ENCODE measurements at places on chromosomes 5 and 9. TPM values are rescaled to one million over a fixed set of nuclear protein-coding genes. Genes with fewer than 3 reads are reported as not detected.

DNA sequence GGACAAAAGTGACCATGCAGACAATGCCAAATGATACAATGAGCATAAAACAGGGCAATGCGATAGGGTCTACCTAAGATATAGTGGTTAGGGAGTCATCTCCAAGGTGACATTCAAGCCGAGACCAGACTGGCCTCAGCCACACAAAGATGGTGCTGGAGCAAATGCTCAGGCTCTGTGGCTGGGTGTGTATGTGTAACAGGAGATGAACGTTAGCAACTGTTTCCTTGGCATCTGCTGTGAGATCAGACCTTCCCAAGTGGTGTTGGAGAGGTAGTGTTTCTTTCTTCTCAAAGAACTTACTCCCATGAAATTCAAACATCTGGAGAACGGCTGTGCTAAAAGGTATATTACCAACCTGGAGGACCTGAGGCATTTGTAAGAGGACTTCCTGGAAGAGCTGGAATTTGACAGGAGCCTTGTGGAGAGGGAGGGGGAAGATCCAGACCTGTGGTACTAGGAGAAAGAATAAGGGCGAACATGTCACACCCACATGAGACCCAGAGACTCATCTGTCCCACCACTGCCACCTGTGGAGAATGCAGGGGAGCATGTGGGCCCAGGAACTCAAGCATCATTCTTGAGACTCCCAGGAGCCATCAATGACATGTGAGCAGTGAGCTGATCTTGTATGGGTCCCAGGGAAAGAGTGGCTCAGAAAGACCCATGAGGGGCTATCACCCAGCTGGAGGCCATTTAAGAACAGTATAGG is 21.4 kb upstream of the ANXA6 start:
- DNase-seq, result no peak

DNA sequence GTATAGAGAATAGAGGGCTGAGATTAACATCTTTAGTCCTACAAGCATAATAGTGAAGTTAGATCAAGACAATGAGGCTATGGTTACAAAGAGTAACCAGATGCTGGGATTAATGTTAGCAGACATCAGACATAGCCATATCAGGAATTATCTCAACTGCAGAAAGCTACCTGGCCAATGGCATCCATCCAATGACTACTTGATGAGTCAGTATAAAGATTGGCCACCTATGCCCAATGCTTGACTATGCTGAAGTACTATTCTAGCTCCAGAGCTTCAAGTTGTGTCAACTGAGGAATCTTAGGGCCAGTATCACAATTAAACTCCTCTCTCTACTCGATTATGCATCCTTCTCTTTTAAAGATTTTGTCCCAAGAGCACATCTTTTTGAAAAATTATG is 541.4 kb downstream of the PRELID2 start:
- no peak for DNase-seq

- DNase-seq, result no peak
These were observed 181.1 kb downstream of the TRIM32 start for GRCh38 chr9:116868201-116868600.

- DNase-seq, result no peak
These were observed 30.3 kb upstream of the HMGCR start for GRCh38 chr5:75306746-75307145.

- no peak for DNase-seq
These were observed 54.4 kb upstream of the PIK3R1 start for GRCh38 chr5:68161156-68161555.

- peak; percentile 48 for DNase-seq
These were observed 530 bp downstream of the RAPGEF1 start for GRCh38 chr9:131739133-131739958.

- no peak for DNase-seq
These were observed 15.1 kb downstream of the HNRNPK start for GRCh38 chr9:83964973-83965349.

GRCh38 chr9:68719847-68720246 is 14.8 kb downstream of the PIP5K1B start:
- no peak for DNase-seq

- no peak for DNase-seq
These were observed 49.5 kb downstream of the DAB2IP start for GRCh38 chr9:121700832-121701419.

GRCh38 chr5:112656451-112656850 is 81.2 kb upstream of the APC start:
- no peak for DNase-seq

GRCh38 chr5:173920024-173920753 is 32.0 kb downstream of the CPEB4 start:
- DNase-seq, result no peak

DNA sequence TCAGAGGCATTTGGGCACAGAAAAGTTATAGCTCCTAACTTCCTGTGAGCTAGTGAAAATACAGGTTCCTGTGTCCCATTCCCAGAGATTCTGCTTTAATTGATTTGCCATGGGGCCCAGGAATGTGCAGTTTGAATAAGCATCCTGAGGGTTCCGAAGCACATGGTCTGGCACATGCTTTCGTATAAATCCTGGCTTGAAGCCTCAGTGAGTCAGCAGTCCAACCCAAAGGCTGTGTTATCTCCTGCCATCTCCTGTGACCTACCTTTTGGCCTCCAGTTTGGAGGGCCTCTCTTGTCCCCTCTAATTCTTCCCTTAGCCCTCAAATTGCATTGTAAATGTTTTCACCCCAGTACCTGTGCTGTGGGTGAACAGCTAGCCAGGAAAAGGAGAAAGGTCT is 183.8 kb downstream of the NR3C1 start:
- no peak for DNase-seq

DNA sequence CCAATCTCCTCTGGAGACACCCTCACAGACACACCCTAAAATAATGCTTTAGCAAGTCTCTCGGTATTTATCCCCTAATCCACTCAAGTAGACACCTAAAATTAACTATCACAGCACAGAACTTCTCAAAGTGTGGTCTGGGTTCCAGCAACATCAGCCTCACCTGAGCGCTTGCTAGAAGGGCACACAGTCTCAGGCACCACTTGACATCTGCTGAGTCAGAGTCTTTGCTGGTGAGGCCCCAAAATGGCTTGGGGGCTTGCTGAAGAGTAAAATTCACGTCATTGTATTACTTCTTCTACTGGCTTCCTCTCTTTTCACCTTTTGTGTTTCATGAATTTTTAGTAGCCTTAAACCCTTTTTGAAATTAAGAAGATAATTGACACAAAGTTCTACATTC is 9.0 kb downstream of the FOXB2 start:
- no peak for DNase-seq

DNA sequence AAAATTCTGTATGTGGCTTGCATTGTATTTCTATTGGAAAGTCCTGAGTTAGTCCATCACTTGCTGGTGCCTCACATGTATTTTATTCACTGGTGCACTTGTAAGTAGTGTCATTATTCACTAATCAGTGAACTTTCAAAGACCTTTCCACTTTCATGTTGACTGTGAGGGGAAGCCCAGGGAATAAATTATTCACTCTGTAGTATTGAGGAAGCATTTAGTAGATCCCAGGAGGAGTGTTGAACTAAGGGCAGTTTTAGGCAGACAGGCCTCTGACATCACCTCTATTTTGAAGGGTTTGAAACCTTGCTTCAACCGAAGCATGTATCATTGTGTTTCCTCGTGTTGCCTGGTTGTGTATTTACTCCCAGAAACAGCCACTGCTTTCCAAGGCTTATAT is 705.4 kb upstream of the RIOK2 start:
- peak; percentile 10 for DNase-seq

DNA sequence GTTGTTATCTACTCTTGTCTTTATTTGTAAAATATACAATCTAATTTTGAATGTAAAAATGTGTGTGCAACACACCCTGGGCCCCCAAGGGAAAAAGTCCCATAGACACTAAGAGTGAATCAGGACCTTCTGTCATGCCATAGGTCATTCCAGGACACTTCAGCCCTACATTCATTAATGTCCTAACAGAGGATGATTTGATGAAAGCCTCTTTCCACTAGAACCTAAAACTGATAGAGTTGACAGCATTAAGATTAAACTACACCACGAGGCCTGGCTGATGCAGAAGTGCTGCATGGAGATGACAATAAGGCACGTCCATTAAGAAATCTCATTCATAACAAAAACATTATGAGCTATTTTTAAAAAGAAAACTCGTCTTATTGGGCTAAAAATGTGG is 46.2 kb downstream of the FRMD3 start:
- no peak for DNase-seq

DNA sequence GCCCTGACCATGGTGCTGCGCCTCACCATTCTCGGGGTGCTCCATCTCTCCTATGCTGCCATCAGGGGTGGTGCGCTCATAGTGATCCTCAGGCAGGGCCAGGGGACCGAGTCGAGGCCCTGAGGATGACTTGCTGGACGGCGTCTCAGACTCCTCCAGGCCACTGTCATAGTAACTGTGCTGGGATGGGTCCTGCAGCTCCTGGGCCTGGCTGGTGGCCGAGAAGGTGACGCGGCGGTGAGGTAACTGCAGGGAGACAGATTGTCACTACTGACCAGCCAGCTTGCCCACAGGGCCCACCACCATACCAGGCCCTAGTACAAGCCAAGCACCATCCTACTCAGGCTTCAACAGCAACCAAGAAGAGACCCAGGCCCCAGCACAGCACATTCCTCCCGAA is 21.0 kb downstream of the PCDH1 start:
- no peak for DNase-seq

GRCh38 chr9:137813167-137813566 is 64.4 kb upstream of the CACNA1B start:
- DNase-seq, result no peak

- no peak for DNase-seq
These were observed 8.2 kb upstream of the IFNA21 start for GRCh38 chr9:21174671-21175070.

- DNase-seq, result no peak
These were observed 137.9 kb downstream of the GNAQ start for GRCh38 chr9:77893706-77894105.

DNA sequence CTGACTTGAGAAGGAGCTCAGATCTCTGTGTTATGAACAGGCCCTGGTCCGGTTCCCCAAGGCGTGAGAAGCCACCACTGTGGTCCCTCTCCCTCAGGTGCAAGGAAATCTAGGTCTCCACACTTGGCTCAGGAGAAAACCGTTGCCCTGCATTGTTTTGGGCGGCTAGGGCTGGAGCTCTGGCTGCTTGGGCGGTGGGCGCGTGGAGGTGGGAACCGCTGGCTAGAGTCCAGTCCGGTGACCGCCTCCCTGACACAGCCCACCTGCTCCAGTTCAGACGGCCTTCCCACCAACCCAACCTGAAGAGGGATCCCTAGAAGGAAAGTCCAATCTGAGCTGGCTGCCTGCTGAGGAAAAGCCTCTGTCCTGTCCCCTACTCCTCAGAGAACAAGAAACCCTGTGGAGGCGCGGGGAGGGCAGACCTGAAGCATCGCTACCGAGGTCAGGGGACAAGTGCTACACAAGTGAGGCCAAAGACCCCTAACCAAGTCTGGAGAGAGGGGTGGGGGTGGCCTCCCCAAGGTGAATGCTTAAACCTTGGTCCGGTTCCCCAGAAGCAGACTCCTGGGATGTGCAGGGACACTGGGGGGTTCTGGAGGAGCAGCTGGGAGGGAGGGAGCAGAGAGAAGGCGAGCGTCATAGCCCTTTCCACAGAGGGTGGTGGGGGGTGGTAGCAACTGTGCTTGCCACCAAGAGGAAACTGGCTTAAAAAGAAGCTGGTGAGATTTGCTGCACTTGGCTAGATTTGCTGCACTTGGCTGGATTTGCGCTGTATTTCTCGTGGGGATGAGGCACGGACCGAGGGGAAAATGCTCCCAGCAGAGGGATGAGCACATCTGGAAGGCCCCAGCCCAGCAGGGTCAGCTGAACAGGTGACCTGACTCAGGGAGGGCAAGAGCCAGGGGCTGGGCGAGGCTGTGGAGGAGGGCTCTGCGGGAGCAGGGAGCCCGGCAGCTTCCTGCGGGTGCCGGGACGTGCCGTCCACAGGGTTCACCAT is 65.2 kb downstream of the RAPGEF1 start:
- no peak for DNase-seq

DNA sequence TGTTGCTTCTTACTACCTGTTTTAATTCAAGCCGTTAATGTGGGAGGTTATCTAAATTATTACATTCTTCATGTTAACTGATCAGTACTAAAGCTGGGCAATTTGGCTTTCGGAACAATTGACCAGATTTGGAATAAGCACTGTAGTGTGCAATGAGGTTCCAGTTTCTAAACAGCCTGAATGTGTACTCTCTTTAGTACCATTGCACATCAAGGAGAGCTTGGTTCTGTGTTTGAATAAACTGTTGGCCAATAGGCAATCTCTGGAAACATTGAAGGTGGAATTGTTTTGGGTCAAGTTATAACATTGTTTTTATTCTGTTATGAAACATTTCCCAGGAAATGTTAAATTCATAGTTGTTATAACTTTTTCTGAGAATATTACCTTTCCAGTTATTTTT is 105.2 kb downstream of the PBX3 start:
- DNase-seq, result no peak

The SLIT3 gene
- 0.43 TPM for total RNA-seq

The TMEM174 gene
- not detected for total RNA-seq

The CDC20B gene
- total RNA-seq, result not detected

The MAP3K1 gene
- total RNA-seq, result 18.2 TPM

The PTAR1 gene
- 41.6 TPM for total RNA-seq

The DMRT3 gene
- total RNA-seq, result not detected

The GFI1B gene
- not detected for total RNA-seq

The PCDHB16 gene
- total RNA-seq, result not detected

The TAF11L9 gene
- total RNA-seq, result not detected

The PPIP5K2 gene
- total RNA-seq, result 45.0 TPM

The ZNF883 gene
- 0.44 TPM for total RNA-seq

The CSF1R gene
- 1.8 TPM for total RNA-seq

The CNTNAP3B gene
- not detected for total RNA-seq

The SPATA31E1 gene
- total RNA-seq, result not detected

The LCN15 gene
- not detected for total RNA-seq

The CCL19 gene
- not detected for total RNA-seq

Data from activated naive CD4-positive, alpha-beta T cell treated with anti-CD3 and anti-CD28 coated beads for 36 hours (primary cell).